ENCODE measurements at places on chromosomes 16 and 17.
A peak's percentile ranks its signal among the peaks of the same experiment; 100 is the strongest.

- no peak for DNase-seq
Measured at GRCh38 chr16:66353055-66353454, 13.4 kb upstream of the CDH5 start.

DNA sequence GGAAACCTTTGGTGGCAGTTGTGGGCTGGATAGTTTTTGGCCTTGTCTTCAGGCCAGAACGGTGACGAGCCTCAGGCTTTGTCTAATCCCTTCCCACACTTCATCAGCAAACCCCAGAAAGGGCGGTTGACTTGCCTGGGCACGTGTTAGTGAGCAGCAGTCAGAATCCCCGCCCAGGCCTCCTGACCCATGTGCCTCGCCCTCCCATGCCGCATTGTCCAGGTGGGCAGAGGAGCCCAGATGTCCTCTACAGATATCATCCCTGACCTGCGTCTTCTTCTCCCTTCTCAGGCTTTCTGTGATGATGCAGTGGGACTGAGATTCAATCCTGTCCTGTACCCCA is 82.5 kb downstream of the OR1D5 start:
- no peak for DNase-seq

DNA sequence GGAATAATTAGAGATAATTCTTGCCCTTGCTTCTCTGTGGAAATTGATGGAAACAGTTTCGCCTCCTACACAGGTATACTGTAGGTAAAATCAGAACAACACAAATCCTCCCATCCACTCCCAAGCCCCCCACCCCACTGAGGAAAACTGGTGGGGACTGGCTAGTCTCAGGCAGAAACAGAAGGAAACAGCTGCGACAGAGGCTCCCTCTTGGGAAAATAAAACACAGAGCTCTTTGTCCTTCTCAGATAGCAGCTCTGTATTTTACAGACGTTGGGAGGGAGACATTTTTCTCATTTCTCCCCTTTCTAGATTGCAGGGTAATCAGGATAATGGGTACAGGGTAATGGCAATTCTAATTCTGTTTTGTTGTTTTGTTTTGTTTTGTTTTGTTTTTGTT is 1.1 kb downstream of the SLFN13 start:
- DNase-seq: peak; percentile 57

GRCh38 chr17:80477647-80478478 is 1.5 kb upstream of the NPTX1 start:
- DNase-seq: no peak

GRCh38 chr17:63029541-63029940 is 63.5 kb downstream of the TANC2 start:
- DNase-seq: no peak

DNA sequence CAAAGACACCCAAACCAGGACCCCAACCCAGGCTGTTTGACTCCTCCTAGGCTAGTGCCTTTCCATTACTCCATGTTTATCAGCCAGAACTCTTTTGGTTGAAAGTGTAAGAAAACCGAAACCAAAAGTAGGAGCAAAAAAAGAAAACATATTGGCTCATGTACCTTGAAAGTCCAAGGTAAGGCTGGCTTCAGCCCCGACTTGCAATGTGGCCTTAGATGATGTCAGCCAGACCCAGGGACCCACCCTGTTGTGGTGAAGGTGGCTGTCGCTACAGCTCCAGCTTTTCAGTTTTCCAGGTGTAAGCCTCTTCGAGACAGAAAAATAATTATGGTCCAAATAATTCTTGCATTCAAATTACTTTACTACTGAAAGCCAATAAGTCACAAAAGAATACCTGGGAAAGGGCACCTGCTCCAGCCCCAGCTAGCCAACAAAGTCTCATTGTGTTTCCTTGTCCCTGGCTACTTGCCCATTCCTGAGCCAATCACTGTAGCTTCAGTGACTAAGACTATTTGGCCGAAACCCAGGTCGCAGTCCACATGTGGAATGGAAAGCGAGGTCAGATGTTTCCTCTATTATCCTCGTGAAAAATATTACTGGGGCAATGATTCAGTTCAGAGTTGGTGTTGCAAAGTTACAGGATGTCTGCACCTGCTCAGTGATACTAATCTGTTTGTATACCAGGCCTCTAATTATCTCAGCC is 20.7 kb downstream of the DNAH9 start:
- DNase-seq: no peak

GRCh38 chr17:65966072-65966695 is 225.7 kb downstream of the CEP112 start:
- DNase-seq: no peak

GRCh38 chr16:4317532-4318450 is 1.9 kb downstream of the GLIS2 start:
- no peak for DNase-seq

DNA sequence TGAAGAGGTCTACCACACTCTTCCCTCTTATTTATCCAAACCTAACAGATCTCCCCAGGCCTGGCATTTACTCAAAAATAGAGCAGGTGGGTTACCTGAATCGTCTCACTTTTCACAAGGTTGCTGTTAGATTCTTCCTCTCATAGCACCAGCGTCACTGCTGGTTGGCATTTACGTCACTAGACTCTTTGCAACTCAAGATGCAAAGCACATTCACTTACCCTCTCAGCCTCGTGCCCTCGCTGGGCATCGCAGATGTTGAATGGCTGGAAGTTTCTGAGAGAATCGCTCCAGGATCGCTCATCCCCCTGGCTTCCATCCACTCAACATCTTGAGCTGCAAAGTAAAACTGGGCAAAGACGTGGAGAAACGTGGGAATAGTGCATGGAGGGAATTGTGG is 21.9 kb downstream of the GSG1L start:
- DNase-seq: no peak

- no peak for DNase-seq
Measured at GRCh38 chr16:57950382-57950781, 20.5 kb downstream of the CNGB1 start.

Measured in COLO829 (cell line).